ENCODE measurements at places on chromosomes 5 and 9.

DNA sequence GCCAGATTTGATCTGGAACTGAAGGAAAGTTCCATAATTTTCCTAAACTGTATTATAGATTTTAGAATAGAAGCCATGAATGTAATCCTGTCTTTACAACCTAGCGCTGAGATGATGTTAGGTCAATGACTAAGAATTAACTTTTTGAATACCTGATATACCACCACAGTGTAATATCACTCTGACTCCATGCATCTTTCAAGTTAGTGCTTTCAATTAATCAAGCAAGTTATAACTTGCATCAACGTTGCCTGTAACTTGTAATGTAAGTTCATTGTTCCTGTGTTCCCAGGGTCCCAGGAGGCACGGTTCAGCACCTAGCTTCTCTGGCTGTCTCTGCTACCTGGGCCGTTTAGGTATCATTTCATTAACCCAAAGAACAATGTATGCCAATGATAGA lies 139.3 kb downstream of the CSNK1G3 start:
- no peak for DNase-seq

DNA sequence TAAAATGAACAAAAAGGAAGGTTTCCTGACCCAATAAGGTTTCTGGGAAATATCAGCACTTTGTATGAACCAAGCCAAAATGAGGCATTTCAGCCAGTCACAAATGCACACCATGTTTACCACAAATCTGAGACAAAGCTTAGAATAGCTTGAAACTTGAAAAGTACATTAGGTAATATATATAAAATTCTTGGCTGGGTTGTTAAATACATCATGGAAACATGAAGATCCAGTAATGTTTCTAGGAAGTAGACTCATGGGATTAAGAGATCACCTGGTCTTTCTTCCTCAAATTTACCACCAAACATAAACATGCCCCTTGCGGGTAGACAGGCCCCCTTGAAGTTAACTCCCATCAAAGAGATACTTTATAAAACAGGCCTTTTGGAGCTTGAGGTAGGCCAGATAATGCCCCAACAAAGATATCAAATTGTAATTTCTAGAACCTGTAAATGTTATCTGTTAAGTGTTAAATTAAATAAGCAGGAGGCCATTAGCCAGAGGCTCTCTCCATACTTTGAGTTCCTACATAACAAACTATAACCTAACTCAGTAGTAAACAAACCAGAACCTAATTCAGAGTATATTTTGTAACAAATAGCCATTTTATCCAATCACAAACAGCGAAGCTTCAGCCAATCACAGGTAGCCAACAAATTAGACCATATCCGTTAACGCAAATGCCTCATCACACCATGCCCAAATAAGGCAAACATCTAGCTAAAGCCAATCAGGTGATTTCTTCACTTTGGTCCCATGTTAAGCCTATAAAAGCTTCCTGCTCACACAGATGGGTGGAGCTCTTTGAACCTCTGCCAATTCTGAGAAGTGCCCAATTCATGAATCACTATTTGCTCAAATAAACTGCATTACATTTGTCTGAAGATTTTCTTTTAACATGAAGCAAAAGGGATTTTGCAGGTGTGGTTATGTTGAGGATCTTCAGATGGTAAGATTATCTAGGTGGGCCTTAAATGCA lies 127.9 kb upstream of the TARS1 start:
- DNase-seq: no peak

GRCh38 chr5:80368661-80369480 lies 39.0 kb upstream of the ZFYVE16 start:
- DNase-seq: no peak

GRCh38 chr9:13295556-13295955 lies 16.1 kb upstream of the MPDZ start:
- no peak for DNase-seq

- no peak for DNase-seq
Observed at GRCh38 chr5:91103353-91104061, 279.6 kb downstream of the ARRDC3 start.

DNA sequence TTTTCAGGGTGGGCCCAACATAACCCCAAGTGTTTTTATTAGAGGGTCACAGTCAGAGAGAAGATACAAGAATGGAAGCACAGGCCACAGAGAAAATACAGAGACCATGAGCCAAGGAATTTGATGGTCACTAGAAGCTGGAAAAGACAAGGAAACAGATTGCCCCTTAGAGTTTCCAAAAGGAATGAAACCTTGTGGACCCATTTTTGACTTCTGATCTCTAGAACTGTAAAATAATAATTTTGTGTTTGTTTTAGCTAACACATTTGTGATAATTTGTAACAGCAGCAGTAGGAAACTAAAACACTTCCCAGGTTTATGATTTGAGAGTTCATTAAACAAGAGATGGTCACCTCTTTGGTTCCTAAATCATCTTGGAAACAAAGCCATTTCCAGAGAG lies 21.8 kb downstream of the CDKN2A start:
- no peak for DNase-seq

DNA sequence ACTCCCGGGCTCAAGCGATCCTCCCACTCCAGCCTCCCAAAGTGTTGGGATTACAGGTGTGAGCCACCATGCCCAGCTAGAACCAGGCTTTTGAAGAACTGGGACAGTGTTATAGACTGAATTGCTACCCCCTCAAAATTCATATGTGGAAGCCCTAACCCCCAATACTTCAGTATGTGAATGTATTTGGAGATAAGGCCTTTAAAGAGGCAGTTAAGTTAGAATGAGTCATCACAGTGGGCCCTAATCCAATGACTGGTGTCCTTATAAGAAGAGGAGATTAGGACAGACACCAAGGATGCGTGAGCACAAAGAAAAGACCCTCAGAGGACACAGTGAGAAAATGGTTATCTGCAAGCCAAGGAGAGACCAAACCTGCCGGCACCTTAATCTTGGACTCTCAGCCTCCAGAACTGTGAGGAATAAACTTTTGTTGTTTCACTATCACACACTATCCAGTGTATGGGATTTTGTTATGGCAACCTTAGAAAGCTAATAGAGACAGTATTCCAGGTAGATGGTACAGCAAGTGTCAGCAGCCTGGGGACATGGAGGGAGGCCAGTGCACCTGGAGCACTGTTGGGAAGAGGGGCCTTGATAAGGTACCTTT lies 31.4 kb upstream of the ERGIC1 start:
- no peak for DNase-seq

DNA sequence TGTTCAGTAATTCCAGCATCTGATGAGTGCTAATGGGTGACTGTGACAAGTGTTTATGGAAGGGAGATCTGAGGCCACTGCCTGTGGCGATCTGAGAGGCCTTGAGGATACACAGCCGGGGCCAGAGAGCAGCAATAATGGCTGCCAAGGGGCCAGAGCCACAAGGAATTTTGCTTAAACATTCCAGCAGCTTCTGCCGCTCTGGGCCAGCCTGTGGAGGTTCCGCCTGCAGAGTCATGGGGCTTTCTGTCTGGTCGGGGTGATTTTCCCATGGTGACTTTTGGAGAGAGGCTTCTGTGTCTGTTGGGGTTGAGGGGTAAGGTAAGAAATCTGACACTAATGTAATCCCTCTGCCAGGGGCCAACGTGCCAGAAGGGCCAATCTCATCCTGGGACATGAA lies 353.5 kb downstream of the ADAMTS6 start:
- no peak for DNase-seq

GRCh38 chr9:94967482-94967881 lies 241.0 kb downstream of the AOPEP start:
- DNase-seq: no peak

DNA sequence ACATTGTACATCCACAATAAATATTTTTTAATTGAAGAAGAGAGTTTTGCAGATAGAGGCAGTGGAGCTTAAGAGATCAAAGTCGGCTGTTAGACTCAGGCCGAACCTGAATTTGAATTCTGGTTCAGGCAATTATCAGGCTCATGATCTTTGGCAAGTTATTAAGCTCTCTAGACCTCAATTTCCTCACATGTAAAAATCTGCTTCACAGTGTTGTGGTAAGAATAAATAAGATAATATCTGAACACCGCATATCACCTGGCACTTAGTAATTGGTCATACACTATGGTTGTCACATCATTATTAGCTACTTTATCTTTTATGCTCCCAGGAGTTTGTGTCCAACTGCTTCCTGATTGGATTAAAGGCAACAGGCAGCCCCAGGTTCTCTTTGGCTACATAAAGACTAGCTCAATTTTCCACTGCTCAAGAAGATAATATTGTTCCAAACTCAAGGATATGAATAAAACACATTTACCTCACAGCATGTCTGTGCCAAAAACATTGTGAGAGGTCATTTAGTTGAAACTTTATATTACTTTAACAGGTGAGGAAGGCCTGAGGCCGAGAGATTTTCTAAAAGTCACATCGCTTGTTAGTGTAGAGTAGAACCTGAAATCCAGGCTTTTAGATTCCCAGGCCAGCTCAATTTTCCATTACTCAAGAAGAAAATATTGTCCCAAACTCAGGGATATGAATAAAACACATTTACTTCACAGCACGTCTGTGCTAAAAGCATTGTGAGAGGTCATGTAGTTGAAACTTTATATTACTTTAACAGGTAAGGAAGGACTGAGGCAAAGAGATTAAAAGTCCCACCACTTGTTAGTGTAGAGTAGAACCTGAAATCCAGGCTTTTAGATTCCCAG lies 289.2 kb upstream of the PTGER4 start:
- no peak for DNase-seq

- DNase-seq: no peak
Observed at GRCh38 chr9:93616044-93616443, 39.7 kb downstream of the PHF2 start.

- no peak for DNase-seq
Observed at GRCh38 chr5:73631500-73631899, 5.5 kb downstream of the ARHGEF28 start.

- DNase-seq: no peak
Observed at GRCh38 chr5:131324303-131324702, 60.5 kb downstream of the CDC42SE2 start.

DNA sequence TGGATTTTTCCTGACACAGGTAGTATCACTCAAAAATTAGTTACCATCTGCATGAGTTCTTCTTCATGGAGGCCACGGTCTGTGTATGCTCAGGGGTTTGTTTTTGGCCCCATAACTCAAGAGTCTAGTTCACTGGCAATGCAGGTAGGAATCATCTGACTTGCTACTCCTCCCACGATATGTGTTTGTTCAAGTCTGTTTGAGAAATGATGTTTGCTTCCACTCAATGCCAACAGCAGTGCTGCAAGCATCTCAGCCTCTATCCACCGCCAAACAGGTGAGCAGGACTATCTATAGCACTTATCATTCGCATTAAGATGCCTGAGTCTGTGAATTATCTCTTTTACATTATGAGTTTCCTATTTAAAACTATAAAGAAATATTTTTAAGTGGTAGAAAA lies 264.8 kb upstream of the PTGER4 start:
- no peak for DNase-seq

DNA sequence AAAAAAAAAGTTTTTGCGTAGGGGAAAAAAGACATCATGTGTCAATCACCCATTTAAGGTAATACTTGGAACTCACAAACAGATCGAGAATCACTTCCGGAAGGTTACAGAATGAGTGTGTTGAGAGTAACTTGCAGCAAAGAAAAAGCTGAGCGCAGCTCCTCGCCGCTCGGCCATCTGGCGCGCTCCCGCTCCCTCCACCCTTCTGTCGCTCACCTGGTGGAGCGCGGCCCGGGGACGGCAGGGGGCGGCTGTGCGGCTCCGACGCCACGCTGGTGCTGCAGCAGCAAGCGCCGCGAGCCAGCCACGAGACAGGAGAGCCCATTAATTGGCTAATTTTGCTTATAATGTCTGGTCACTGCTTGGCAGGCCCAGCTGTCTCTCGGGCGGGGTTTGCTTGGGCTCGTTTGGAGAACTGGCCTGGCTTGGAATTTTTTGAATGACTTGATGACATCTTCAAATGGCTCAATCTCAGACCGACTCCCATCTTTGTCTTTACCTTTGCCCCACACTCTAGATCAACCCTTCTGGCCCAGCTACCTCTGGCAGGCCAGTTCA lies 601.8 kb downstream of the CCDC171 start:
- DNase-seq: peak; percentile 16

- no peak for DNase-seq
Observed at GRCh38 chr5:89095341-89095740, 212.4 kb upstream of the MEF2C start.

DNA sequence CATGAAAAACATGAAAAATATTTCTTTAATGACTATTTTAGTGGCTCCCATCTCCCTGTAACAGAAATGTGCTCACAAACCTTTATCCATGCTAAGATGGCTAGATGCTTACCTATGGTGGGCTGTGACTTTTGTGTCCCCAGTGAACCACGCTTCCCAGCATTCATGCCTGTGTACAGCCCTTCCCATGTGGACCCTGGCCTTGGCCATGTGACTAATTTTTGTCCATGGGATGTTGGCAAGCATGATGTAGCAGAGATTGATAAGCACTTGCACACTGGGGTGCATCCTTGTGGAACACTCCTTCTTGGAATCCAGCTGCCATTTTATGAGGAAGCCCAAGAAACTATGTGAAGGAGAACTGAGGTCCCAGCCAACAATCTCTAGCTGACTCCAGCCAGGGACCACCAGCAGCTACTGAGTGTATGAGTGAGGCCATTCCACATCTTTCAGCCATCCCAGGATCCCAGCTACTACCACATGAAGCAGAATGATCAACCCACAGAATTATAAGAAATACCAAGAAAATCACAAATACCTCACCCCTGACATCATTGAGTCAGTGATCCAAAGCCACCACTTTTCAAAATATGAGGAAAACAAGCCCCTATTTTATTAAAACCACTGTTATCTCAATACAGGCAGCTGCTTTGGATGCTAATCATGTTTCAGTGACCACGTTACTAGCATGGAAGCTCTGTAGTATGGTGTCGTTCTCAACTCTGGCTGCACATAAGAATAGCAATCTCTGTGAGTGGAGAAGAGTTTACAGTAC lies 16.1 kb upstream of the RAI14 start:
- no peak for DNase-seq

DNA sequence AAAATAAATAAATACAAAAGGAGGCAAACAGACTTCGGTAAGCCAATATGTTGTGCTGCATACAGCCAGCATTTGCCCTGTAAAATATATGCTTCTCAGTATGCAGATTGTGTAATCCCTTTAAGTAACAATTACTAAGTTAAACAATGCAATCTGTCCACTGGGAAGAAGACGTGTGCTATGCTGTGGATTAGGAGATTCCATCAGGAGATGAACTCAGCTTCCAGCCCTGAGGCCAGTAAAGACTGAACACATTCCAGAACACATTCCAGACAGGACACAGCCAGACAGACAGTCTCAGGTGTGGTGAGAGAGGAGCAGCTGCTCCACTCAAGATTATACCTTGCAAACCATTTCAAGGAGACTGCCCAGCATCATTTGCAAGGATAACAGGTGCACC lies 97.8 kb downstream of the MPDZ start:
- DNase-seq: no peak

- no peak for DNase-seq
Observed at GRCh38 chr5:85784746-85785145, 833.0 kb upstream of the COX7C start.

All from stimulated activated CD8-positive, alpha-beta memory T cell treated with anti-CD3 and anti-CD28 coated beads, Interleukin-12 subunit alpha, Interleukin-12 subunit beta, amount 100 ng/mL, for 1 hour (primary cell).